ENCODE measurements at places on chromosomes 16 and 17. TPM values are rescaled to one million over a fixed set of nuclear protein-coding genes. Genes with fewer than 3 reads are reported as not detected.

MYO1D gene
- total RNA-seq = 51.2 TPM

GOT2 gene
- 66.4 TPM for total RNA-seq

TBX2 gene
- 1.4 TPM for total RNA-seq

HAS3 gene
- total RNA-seq = 12.0 TPM

CTRB2 gene
- total RNA-seq = not detected

MYH3 gene
- 1.4 TPM for total RNA-seq

SPHK1 gene
- 1.4 TPM for total RNA-seq

SULT1A4 gene
- total RNA-seq = 2.1 TPM

DBNDD1 gene
- total RNA-seq = 22.4 TPM

LGALS9C gene
- not detected for total RNA-seq
